ENCODE measurements at places on chromosomes 2 and 18.
A peak's percentile ranks its signal among the peaks of the same experiment; 100 is the strongest.

DNA sequence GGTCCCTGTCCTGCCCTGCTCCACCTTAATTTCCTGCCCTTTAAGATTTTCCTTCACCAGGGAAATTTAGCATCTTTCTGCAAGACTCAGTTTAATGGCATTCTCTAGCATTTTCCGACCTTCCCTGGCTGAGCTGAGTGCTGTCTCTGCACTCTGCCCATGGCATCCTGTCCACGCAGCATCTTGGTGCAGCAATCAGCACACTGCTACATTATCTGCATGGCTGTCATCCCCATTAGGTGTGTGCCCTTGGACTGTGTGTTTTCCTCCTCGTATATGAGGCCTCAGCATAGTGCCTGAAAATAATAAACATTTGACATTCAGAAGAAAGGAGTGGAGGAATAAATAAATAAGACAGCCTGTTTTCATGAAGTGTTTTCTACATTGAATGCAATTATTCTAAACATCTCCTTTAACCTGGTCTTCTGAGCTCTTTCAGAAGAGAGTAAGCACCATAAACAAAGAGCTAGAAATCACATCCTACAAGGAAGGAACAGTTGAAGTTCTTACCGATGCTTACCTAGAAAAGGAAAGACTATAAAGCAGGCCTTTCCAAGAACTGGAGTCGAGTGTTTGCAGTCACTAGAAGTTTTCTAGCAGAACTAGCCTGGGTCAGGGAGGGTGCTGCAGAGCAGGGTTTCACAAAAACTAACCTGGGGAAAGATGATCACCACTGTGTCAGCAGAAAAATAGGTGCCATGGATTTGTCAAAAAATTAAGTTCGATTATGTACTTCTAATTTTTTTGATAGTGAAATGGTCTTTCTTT lies 131.4 kb upstream of the ITGB6 start:
- no peak for DNase-seq

GRCh38 chr2:152171718-152172117 lies 3.8 kb downstream of the STAM2 start:
- no peak for DNase-seq

- no peak for DNase-seq
These were observed 51.6 kb downstream of the SLC4A3 start for GRCh38 chr2:219679041-219679440.

GRCh38 chr2:128436479-128437203 lies 118.0 kb upstream of the HS6ST1 start:
- no peak for DNase-seq

GRCh38 chr2:11411768-11412448 lies 54.1 kb downstream of the E2F6 start:
- no peak for DNase-seq

- no peak for DNase-seq
These were observed 96.5 kb downstream of the EPB41L5 start for GRCh38 chr2:120109186-120110061.

- no peak for DNase-seq
These were observed 307.5 kb upstream of the REG3G start for GRCh38 chr2:78718024-78718423.

DNA sequence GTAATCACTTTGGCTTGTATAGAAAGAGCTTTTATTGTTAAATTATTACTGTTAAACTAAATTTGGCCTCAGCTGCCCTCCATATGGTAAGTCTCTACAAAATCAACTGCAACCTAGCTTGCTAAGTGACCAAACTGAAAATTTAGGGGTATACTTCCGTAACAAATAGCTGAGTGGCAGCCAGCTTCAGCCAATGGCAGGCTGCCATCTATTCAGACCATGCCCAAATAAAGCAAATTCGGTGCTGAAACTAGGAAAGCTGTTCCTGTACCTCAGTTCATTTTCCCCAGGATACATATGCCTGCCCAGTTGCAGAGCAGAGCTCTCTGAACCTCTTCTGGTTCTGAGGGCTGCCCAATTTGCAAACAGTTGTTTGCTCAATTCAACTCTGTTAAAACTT lies 94.8 kb downstream of the EML6 start:
- no peak for DNase-seq

DNA sequence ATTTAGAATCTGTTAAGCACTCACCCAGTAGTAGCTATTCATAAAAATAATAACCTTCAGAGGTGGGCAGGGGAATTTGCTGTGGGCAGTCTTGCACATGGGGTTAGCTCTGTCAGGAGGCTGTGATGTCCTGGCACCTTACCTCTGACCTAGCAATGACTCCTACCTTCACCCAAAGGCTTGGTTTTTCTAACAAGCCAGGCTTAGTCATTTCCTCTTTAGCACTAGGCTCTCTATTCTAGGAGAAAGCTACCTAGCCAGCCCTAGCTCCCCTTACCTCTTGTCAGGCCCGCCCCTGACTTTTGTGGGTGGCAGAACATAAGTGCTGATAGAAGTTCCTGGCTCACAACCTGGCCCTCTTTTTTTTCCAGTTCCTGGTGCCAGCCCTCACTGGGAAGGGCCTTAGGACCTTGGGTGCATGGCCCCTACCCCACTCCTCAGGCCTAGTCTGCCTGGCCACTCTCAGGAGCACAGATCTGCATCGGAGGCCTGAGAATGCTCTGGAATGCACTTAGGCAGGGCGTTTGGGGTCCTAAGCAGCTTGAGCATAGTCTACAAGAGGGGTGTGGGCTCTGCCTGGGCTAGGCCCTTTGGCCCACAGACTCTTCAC lies 17.7 kb downstream of the CPLX4 start:
- no peak for DNase-seq

DNA sequence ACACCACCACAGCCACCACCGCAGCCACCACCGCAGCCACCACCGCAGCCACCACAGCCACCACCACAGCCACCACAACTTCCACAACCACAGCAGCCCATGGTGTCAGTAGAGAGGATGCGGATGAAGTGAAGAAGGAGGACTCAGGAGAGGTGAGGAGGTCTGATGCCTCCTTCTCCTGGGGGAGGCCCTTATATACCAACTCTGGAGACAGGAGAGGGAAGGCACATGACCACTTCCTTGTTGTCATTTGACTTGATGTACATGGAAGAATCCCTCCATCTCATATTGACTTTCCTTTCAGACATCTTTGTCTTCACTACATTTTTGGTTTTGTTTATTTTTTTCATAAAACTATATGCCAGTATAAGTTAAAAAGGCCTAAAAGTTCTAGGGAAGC lies at the start of gene SCYGR3:
TSS of gene SCYGR3 (minus strand) at position 101 of the 400 bp plus-strand sequence. CDS start at position 101, 0 bp downstream.
- DNase-seq, result no peak

GRCh38 chr2:48514348-48515003 lies 15.5 kb upstream of the STON1 start:
- DNase-seq, result no peak

DNA sequence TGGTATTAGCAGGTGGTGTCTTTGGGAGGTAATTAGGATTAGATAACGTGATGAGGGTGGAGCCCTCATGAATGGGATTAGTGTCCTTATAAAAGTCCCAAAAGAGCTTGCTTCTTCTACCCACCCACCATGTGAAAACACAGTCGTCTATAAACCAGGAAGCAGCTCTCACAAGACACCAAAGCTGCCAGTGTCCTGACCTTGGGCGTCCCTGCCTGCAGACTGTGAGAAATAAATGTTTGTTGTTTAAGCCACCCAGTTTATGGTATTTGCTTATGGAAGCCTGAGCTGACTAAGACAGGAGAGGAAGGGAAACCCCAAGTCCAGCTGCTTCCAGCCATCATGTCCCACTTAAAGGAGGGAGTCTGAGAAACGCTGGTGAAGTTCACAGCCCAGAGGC lies 13.6 kb downstream of the ADI1 start:
- no peak for DNase-seq

GRCh38 chr2:148567716-148568115 lies 76.8 kb upstream of the EPC2 start:
- no peak for DNase-seq

DNA sequence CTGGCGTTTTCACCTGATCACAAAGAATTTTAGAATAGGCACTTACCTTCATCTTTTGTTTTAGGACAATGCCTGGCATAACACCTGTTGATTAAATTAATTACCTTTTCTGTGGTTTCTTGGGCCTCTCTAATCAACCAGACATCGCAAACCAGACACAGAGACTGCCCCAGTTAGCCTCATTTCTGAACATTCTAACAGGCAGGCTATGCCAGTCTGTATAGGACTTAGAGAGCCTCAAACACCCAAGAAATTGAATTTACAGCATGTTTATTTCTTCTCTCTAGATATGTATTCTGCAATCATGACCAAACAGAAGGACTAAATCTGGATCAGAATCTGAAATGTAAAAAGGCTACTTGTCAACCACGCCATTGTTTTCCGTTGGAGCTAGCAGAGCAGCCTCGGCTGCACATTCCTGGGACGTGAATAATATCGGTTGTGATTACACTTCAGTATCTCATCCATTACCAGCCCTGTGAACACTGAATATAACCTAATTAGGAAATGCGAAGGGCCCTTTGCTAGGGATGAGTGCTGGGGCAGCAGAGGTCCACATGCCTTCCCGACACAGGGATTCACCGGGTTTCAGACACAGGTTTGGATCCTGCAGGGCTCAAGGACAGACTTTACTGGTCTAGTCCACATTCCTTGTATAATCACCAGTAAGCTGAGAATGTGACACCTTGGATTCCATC lies 17.5 kb upstream of the CDC42EP3 start:
- DNase-seq, result no peak

DNA sequence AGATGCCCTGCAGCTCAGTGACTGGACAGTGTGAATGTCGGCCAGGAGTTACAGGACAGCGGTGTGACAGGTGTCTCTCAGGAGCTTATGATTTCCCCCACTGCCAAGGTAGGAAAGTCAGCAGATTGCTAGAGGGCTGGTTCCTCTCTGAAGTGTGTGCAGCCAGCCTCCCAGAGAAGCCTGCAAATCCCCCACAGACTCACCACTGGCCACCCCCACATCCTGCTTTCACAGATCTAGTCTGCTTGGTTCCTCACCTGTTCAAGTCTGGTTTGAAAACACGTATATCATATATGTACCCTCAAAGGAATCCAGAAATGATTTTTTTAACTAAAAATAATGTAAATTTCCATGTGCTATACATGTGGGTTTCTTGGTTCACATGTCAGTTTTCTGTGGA lies 121.1 kb downstream of the LAMA3 start:
- peak; percentile 3 for DNase-seq

GRCh38 chr2:23280401-23280800 lies 104.6 kb upstream of the KLHL29 start:
- no peak for DNase-seq

- DNase-seq, result no peak
These were observed 52.4 kb downstream of the GPR39 start for GRCh38 chr2:132468821-132469675.

DNA sequence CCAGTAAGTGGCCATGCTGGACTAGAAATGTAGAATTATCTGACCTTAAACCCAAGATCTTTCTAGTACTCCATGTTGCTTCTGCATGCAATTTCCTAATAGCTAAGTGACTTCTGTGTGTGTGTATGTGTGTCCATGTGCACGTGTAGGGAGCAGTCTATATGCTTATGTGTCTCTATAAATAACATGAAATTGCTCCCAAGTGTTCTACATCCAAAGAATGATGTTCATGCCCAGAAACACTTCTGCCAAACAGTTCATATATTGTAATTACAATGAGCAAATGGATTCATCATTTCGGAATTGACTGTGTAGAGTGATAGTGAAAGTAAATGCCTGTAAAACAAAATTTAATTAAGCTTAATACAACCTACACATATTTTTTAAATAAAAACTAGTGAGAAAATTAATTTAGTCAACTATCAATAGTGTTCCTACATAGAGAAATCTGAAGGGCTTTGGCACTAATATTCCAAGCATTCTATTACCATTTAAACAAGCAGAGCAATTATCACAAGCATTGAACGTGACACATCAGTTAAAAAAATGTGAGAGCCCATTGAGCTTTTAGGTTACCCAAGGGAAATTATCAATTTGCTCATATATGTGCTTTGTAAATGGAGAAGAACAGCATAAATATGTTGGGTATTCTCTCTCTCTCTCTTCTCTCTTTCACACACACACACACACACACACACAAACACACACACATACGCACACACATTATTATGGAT lies 1067.4 kb downstream of the CNTNAP5 start:
- no peak for DNase-seq

DNA sequence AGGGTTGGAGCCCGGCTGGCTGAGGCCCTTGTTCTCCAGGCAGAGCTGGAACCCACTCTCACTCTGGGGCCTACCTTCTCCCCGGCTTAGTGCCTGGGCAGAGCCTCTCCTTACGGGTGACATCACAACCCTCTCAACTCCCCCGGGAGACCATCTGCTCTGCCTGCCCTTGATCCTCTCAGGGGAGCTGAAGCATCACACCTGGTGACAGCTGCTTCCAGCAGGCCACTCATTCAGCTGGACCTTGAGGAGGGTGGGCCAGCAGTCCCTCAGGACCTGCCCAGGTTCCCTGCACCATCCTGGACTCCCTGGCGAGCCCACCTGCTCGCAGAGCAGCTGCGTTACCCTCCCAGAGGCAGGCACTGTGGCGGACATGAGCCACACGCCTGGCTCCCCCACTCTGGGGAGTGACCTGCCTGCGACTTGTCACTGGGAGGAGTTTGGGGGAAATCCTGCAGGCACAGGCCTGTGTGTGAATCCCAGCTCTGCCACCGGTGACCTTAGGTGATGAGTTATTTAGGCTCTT lies 13.1 kb downstream of the HS6ST1 start:
- DNase-seq, result no peak

DNA sequence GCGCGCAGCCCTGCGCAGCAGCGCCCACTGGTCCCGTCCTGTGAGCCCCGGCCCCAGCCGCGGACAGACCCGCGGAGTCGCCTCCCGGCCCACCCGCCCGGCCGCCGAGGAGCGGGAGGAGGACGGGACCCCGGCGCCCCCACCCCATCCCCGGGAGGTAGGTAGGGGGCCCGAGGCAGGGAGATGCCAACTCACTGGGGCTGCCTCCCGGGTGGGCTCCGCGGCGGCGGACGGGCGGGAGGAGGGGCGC lies 160 bp downstream of the SPTBN1 start:
- DNase-seq, result no peak

DNA sequence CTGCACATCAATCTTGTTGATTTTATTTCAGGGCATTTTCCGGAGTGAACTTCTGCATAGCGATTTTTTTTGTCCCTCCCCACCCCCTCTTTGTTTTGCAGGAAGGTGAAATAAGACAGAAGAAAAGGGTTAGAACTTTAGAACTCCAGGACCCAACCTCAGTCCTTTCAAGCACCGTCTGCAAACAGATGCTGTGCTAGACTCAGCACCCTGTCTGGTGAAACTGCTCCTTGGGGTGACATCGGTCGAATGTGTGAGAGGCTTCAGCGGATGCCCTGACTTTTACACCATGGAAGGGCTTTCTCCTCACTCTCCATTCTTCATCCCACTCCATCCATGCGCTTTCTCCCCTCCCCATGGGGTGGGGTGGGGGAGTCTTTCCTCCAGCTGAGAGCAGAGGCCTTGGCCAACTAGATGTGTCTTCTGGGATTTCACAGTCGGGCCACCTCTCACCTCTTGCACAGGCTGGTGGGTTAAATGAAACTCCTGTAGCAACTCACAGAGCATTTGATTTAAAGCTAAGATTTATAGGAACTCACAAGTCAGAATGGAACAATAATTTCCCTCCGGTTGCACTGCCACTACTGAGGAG lies 43.3 kb upstream of the EDAR start:
- no peak for DNase-seq
